ENCODE measurements at places on chromosomes 3 and 15. TPM values are rescaled to one million over a fixed set of nuclear protein-coding genes. Genes with fewer than 3 reads are reported as not detected.

TP63 gene
- 3.1 TPM for total RNA-seq

ACOX2 gene
- total RNA-seq = 24.4 TPM

SNAPC5 gene
- 19.2 TPM for total RNA-seq

RTP3 gene
- not detected for total RNA-seq

DNA sequence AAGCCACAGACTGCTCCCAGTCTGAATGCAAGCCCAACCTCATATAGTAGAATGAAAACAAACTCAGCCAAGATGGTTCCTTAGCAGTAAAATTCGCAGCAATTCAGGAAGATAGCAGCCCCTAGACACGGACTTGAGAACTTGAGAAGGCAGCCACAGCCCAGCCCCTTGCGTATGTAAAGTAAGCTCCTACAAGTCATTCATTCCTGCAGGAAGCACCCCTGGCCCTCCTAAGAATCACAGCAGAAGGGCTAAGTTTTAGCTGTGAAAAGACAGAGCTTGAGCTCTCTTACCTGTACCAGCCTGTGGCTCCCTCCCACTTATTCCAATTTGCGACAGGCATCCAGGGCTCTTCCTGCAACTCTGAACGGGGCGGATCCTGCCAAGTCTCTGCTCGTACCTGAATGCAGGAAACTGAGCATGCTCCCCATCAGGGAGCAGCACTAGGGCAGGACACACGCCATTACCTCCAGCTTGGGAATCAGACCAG, 136.4 kb downstream of the MAGI1 start:
- no peaks in the 10 kb centered on the region for H3K27me3 ChIP-seq
- H3K4me1 ChIP-seq = peaks cover 5% of the 10 kb centered on the region
- H3K36me3 ChIP-seq = no peaks in the 10 kb centered on the region
- no peak overlapping the region for H3K27ac ChIP-seq
- DNase-seq = peak; percentile 35

DNA sequence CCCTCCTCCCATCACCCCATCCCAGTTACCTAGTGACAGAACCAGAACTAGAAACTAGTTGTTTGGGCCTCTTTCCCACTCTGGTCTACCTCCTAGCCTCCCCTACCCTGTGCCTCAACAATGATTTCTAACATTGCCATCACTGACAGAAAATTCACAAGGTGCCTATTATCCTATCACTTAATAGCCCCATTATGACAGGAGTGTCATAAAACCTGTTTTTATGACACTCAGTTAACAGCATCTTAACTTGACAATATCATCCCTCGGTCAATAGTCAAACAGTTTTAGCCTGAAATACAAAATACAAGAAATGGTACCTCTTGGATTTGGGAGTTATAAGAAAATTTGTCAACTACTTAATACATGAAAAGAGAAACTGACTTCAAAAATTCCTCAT, 46.5 kb downstream of the ULK4 start:
- no peaks in the 10 kb centered on the region for H3K4me1 ChIP-seq
- no peak for DNase-seq
- H3K27ac ChIP-seq = no peak overlapping the region
- H3K27me3 ChIP-seq = no peaks in the 10 kb centered on the region

DNA sequence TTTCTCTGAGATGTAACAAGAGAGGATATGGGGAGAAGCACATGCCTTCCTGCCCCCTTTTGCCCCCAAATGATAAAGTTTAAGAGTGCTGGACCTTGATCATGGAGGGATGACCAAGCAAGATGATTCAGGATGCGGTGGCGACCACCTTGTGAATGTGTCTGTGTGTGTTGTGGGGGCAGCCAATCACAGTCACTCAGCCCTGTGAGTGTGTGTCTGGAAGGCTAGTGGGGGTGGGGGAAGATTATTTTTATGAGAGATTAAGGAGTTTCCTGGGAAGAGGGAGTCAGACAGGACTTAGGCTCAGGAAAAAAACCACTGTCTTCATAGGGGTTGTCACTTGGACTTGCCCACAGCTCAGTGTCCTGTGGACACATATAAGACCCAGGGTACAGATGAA, 57.8 kb upstream of the KY start:
- H3K27ac ChIP-seq = no peak overlapping the region
- H3K27me3 ChIP-seq = no peaks in the 10 kb centered on the region
- H3K4me3 ChIP-seq = no peak overlapping the region
- H3K4me1 ChIP-seq = no peaks in the 10 kb centered on the region
- H3K36me3 ChIP-seq = no peaks in the 10 kb centered on the region
- no peak for DNase-seq

GRCh38 chr3:62558549-62559112, 185.3 kb upstream of the FEZF2 start:
- no peak overlapping the region for H3K4me3 ChIP-seq
- H3K4me1 ChIP-seq = no peaks in the 10 kb centered on the region
- peak; percentile 45 for DNase-seq
- no peak overlapping the region for H3K27ac ChIP-seq
- H3K27me3 ChIP-seq = peaks cover 2% of the 10 kb centered on the region
- no peaks in the 10 kb centered on the region for H3K36me3 ChIP-seq

DNA sequence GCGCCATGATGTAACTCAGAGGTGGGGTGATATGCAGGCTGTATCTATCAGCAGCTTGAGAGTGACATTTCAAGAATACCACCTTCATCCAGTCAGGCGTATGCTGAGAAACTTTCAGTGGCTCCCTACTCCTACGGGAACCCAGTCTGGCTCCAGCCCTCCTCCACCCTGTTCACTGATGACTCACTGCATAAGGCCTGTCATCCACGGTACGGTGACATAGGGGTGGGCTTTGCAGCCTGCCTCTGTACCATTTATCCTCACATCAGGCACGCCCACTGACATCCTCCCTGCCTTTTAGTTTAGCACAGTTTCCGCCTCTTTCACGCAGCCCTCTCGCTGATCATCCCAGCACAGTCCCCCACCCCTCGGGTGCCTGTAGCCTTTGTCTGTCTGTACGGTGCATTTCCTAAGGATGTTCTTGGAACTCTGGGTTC, 11.7 kb downstream of the PXYLP1 start:
- no peak for DNase-seq
- H3K27me3 ChIP-seq = no peaks in the 10 kb centered on the region
- H3K4me3 ChIP-seq = no peak overlapping the region
- H3K27ac ChIP-seq = peak overlapping the region; percentile 97

DNA sequence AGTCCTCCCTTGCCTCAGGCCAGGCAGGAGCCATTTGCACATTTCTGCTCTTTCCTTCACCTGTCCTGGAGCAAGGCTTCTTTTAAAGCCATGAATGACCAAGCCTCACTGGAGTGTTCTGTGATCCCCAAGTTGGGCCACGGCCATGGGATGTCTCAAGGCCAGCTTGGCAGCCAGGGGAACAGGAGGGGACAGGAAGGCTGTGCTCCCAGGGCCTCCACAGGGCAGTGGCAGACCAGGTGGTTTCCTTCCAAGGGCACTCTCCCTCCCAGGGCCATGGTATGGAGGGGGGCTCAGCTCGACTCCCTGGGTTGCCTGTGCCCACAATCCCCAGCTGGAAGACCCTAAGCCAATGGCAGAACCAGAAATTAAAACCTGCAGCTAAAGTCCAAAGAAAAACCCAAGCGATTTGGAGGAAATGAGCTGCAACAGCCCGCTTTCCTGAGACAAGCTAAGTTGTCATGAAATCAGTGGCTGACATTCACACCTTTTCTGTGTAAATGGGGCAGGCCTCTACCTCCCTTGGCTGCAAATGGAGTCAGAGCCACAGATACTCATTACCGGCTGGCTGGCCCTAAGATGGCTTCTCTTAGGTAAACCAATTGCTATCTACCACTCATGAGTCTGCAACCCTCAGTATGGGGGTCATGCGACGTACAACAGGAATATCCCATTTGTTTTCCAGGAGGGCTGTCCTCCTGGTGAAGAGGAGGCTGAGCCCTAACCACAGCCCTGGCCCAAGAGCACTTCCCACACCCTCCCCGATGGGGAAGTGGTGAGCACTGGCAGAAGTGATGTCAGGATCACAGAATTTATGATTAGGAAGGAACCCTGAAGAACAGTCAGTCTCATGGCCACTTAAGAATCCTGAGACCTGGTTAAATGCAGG, 83.3 kb downstream of the SNRK start:
- H3K36me3 ChIP-seq = no peaks in the 10 kb centered on the region
- no peak overlapping the region for H3K4me3 ChIP-seq
- no peak overlapping the region for H3K27ac ChIP-seq
- H3K27me3 ChIP-seq = no peaks in the 10 kb centered on the region
- DNase-seq = peak; percentile 28

DNA sequence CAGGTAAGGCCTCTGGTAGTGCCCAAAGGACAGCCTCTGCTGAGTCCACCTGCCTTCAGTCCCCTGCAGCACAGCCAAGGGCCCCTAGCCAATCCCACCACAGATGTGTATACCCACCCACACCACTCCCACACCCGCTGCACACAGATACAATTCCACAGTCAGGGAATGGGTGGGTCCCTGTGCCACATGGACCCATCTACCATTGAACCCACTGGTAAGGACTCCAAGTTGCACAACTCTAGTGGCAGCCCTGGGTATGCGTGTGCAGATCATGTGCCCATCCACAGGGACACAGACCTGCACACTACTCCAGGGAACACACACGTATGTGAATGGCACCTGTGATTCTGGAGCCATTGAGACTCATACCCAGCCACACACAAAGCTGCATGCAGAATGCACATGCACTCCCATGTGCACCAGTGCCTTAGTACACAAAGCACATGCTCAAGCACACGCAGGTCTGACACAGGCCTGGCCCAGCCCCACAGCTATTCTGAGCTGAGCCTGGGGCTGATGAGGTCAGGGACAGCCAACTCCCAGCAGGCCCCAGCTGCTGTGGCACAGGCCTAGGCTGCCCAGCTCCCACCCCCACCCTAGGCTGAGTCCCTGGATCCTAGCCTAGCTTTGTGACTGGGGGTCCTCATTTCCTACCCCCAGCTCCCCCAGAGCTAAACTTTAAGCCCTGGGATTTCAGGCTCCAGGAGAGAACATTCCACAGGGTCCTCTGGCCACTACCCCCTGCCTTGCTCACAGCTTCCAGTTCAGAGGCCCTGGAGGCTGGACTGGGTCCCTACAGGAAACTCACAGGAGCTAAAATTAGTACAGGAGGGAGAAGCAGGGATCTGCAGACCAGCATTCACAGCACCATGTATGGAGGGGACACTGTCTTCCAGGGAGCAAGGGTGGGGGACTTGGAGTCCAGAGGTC, 2.7 kb upstream of the ALS2CL start:
- peak overlapping the region; percentile 80 for H3K27ac ChIP-seq
- no peaks in the 10 kb centered on the region for H3K27me3 ChIP-seq
- H3K4me3 ChIP-seq = no peak overlapping the region
- H3K4me1 ChIP-seq = peaks cover 11% of the 10 kb centered on the region

- DNase-seq = no peak
- H3K36me3 ChIP-seq = peaks cover 8% of the 10 kb centered on the region
- H3K4me3 ChIP-seq = no peak overlapping the region
- H3K4me1 ChIP-seq = no peaks in the 10 kb centered on the region
- H3K27me3 ChIP-seq = no peaks in the 10 kb centered on the region
These were observed 33.2 kb downstream of the SLC25A26 start for GRCh38 chr3:66253790-66254620.

DNA sequence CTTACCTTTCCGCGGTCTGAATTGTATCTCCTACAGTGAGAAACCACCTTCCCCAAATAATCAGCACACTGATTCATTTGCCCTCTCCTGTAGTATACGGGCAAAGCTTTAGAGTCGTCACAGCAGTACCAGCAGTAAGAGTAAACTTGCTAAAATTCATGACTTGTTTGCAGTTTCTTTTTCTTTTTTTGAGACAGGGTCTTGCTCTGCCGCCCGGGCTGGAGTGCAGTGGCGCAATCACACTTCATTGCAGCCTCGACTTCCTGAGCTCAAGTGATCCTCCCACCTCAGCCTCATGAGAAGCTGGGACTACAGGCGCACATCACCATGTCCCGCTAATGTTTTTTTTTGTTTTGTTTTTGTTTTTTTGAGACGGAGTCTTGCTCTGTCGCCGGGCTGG, 11.9 kb downstream of the SCAMP5 start:
- no peak for DNase-seq
- H3K27ac ChIP-seq = no peak overlapping the region

DNA sequence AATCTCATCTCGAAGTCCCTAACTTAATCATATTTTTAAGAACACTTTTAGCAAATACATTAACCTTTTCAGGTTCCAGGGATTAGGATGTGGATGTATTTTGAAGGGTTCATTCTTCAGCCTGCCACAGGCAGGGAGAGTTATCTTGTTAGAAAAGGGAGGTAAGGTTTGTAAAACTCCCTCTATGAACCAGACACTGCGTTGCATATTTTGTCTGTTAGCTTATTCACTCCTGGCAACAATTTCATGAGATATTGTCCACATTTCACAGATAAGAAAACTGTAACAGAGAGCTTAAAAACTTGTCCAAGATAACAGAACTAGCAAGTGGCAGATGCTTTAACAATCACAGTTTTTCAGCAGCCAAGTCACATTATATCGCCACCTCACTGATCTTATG, 155.4 kb downstream of the DIPK2A start:
- no peak for DNase-seq
- H3K27ac ChIP-seq = no peak overlapping the region
- H3K36me3 ChIP-seq = no peaks in the 10 kb centered on the region
- no peak overlapping the region for H3K4me3 ChIP-seq
- H3K4me1 ChIP-seq = no peaks in the 10 kb centered on the region

DNA sequence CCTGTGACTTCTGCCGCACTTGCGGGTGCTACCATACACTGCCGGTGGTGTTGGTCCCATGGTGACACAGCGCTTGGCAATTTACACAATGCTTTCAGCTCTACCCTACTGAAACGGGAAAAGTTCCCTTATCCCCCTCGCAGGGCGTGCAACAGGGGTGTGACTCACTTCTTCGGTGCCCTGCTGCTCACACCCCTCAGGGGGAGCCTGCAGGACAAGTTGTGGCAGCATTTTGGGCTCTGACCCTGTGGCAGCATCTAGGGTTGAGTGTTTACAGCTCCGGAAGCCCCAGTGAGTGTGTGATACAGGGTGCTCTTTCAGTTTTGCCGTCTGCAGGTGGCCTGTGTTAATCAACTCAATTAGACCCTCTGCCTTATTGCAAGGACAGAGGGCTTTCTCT, 324.7 kb upstream of the RGMA start:
- no peak for DNase-seq
- no peaks in the 10 kb centered on the region for H3K4me1 ChIP-seq
- no peaks in the 10 kb centered on the region for H3K27me3 ChIP-seq
- H3K36me3 ChIP-seq = no peaks in the 10 kb centered on the region
- H3K4me3 ChIP-seq = no peak overlapping the region

DNA sequence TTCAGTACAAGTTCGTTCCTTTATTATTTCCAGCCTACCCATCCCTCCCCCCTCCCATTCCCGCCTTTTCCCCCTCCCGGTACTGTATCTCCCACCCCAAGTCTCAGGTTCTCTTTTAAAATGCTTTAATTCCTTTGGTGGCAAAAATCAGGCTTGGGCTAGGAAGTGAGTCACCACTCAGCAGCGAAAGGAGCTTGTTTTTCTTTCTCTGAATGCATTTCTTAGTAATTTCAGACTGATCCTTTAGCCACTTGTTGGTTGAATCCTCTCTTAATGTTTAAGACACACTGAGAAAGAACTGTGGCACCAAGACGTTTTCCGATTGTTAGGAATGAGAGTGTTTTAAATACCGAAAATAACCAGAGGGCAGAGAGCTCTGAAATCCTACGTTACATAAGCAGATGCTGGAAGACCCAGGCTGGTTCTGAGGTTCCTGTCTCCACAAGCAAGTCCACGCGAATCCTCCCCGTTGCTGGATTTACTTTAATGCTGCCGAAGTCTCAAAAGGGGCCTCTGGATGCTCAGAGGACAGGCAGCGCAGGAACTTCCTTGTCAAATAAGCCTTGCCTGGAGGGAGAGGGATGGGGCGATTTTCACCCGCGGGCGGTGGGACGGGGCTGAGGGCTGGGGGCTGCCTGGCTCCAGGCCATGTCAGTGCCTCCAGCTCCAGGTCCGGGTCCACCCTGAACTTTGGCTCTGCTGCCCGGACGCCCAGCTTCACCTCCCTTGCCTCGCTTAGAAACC, 854 bp upstream of the COL8A1 start:
- peak overlapping the region; percentile 5 for H3K4me3 ChIP-seq
- H3K36me3 ChIP-seq = no peaks in the 10 kb centered on the region
- peak overlapping the region; percentile 14 for H3K27ac ChIP-seq
- peaks cover 17% of the 10 kb centered on the region for H3K4me1 ChIP-seq
- peaks cover 46% of the 10 kb centered on the region for H3K27me3 ChIP-seq
- no peak for DNase-seq

Measured in lung (tissue), 17 donors.